Endodermal cell (in vitro differentiated cells): ENCODE measurements at places on chromosomes 5 and 9. TPM values are rescaled to one million over a fixed set of nuclear protein-coding genes. Genes with fewer than 3 reads are reported as not detected.

The PGM5 gene
- 0.33 TPM in 1 of 2 replicates, not detected in the other for total RNA-seq

The AJM1 gene
- 2.9 and 3.5 TPM in 2 replicates for total RNA-seq

The FASTKD3 gene
- 6.6 to 7.3 TPM (median 6.8 TPM) in 3 replicates for total RNA-seq

The INSL4 gene
- not detected in 3 replicates for total RNA-seq

The TICAM2 gene
- total RNA-seq, result 0.84 to 1.5 TPM (median 1.2 TPM) in 3 replicates

The CAVIN4 gene
- 8.8 and 10.1 TPM in 2 replicates for total RNA-seq

The SYK gene
- 2.5 and 2.7 TPM in 2 replicates for total RNA-seq

The GPRIN1 gene
- total RNA-seq, result 1.3 to 5.1 TPM (median 4.9 TPM) in 3 replicates

The GAPT gene
- total RNA-seq, result 0.13 and 0.34 TPM in 2 replicates

The FOXD1 gene
- 0.29 to 17.1 TPM (median 0.61 TPM) in 3 replicates for total RNA-seq

The CDC25C gene
- 14.8 and 17.3 TPM in 2 replicates for total RNA-seq

The NDST1 gene
- 66.5 and 71.7 TPM in 2 replicates for total RNA-seq

The FOXD4L4 gene
- total RNA-seq, result 0.18 TPM in 1 of 2 replicates, not detected in the other

The SLC4A9 gene
- total RNA-seq, result 0.84 to 1.4 TPM (median 1.1 TPM) in 3 replicates

The C9orf50 gene
- total RNA-seq, result not detected in 3 replicates

The ZDHHC11 gene
- 8.7 to 10.6 TPM (median 8.7 TPM) in 3 replicates for total RNA-seq

The F2RL2 gene
- total RNA-seq, result 0.09 to 0.84 TPM (median 0.53 TPM) in 3 replicates

The CERT1 gene
- total RNA-seq, result 64.3 and 73.5 TPM in 2 replicates

The FRMD3 gene
- 0.13 and 0.34 TPM in 2 replicates for total RNA-seq

The SPRY4 gene
- total RNA-seq, result 45.7 to 70.2 TPM (median 69.8 TPM) in 3 replicates

The ADAMTS6 gene
- 2.8 and 3.4 TPM in 2 replicates for total RNA-seq

The PKD2L2 gene
- total RNA-seq, result not detected in 2 replicates

The ENTPD8 gene
- 0.33 to 0.42 TPM in 2 of 3 replicates, not detected in the other for total RNA-seq

The CCDC183 gene
- total RNA-seq, result 12.1 to 23.0 TPM (median 13.4 TPM) in 3 replicates

The ANXA2R gene
- total RNA-seq, result 0.43 and 0.97 TPM in 2 replicates

The SOX30 gene
- total RNA-seq, result 0.23 TPM in 1 of 3 replicates, not detected in the others

The SLC46A2 gene
- total RNA-seq, result not detected in 3 replicates

The PCDHB3 gene
- total RNA-seq, result 4.3 to 5.1 TPM (median 4.6 TPM) in 3 replicates
